ENCODE measurements at places on chromosomes 11 and 22. TPM values are rescaled to one million over a fixed set of nuclear protein-coding genes. Genes with fewer than 3 reads are reported as not detected.

SCGB1D2 gene
- total RNA-seq, result not detected

RASL10A gene
- 0.35 TPM for total RNA-seq

RIMBP3C gene
- not detected for total RNA-seq

MPPED2 gene
- 0.51 TPM for total RNA-seq

OR51B2 gene
- not detected for total RNA-seq

KRTAP5-9 gene
- total RNA-seq, result not detected

NRXN2 gene
- total RNA-seq, result 2.3 TPM

LDHAL6A gene
- total RNA-seq, result 0.28 TPM

EIF3M gene
- total RNA-seq, result 611 TPM

INPP5J gene
- total RNA-seq, result 7.9 TPM

GGT5 gene
- 95.9 TPM for total RNA-seq

PRG3 gene
- total RNA-seq, result not detected

MMP10 gene
- total RNA-seq, result not detected

LUZP2 gene
- not detected for total RNA-seq

TIRAP gene
- total RNA-seq, result 7.4 TPM

FAM180B gene
- not detected for total RNA-seq

P2RY2 gene
- total RNA-seq, result not detected

PTDSS2 gene
- total RNA-seq, result 24.4 TPM

AIP gene
- total RNA-seq, result 72.8 TPM

SAA1 gene
- total RNA-seq, result not detected

APOBEC3G gene
- total RNA-seq, result 5.9 TPM

SYT13 gene
- total RNA-seq, result not detected

PLAAT4 gene
- 3.6 TPM for total RNA-seq

WBP2NL gene
- not detected for total RNA-seq

TMPRSS13 gene
- total RNA-seq, result 0.15 TPM

IRF7 gene
- 9.1 TPM for total RNA-seq

CSRP3 gene
- total RNA-seq, result not detected

GTSE1 gene
- 6.9 TPM for total RNA-seq

C11orf86 gene
- total RNA-seq, result not detected

NLRP14 gene
- total RNA-seq, result 0.35 TPM

SERHL2 gene
- 4.4 TPM for total RNA-seq

HMOX1 gene
- total RNA-seq, result 9.8 TPM

CRY2 gene
- total RNA-seq, result 39.1 TPM

MN1 gene
- total RNA-seq, result 2.0 TPM

COMT gene
- total RNA-seq, result 88.9 TPM

MISFA gene
- total RNA-seq, result not detected

MS4A6E gene
- total RNA-seq, result not detected

MS4A4A gene
- total RNA-seq, result 2.6 TPM

BAIAP2L2 gene
- 0.59 TPM for total RNA-seq

SLC37A2 gene
- 4.1 TPM for total RNA-seq

LRRC32 gene
- 121 TPM for total RNA-seq

FAM83F gene
- under 0.01 TPM for total RNA-seq

DPP3 gene
- 14.1 TPM for total RNA-seq

IFITM10 gene
- total RNA-seq, result 0.85 TPM

Measured in uterus (tissue), 4 donors.